GM12878 (cell line): ENCODE measurements at places on chromosomes 11 and 22. TPM values are rescaled to one million over a fixed set of nuclear protein-coding genes. Genes with fewer than 3 reads are reported as not detected.

TMEM191B gene
- total RNA-seq, result 0.48 and 2.2 TPM in 2 replicates

SELENOH gene
- 261 and 269 TPM in 2 replicates for total RNA-seq

VPS11 gene
- 22.9 and 25.9 TPM in 2 replicates for total RNA-seq

TTC36 gene
- 0.27 TPM in 1 of 2 replicates, not detected in the other for total RNA-seq

PHETA2 gene
- 2.0 and 2.6 TPM in 2 replicates for total RNA-seq

AGBL2 gene
- 3.7 and 4.0 TPM in 2 replicates for total RNA-seq

SERPIND1 gene
- 0.11 and 0.38 TPM in 2 replicates for total RNA-seq

SCGB1D2 gene
- not detected in 2 replicates for total RNA-seq

SMIM35 gene
- not detected in 2 replicates for total RNA-seq

ETS1 gene
- 106 and 112 TPM in 2 replicates for total RNA-seq

PDE2A gene
- total RNA-seq, result 0.15 and 0.24 TPM in 2 replicates
